ENCODE measurements at places on chromosomes 3 and 15.

GRCh38 chr3:113105966-113106660 is 105.2 kb upstream of the BOC start:
- no peak for DNase-seq

- DNase-seq: no peak
Measured at GRCh38 chr3:140536926-140537726, 140.7 kb upstream of the TRIM42 start.

DNA sequence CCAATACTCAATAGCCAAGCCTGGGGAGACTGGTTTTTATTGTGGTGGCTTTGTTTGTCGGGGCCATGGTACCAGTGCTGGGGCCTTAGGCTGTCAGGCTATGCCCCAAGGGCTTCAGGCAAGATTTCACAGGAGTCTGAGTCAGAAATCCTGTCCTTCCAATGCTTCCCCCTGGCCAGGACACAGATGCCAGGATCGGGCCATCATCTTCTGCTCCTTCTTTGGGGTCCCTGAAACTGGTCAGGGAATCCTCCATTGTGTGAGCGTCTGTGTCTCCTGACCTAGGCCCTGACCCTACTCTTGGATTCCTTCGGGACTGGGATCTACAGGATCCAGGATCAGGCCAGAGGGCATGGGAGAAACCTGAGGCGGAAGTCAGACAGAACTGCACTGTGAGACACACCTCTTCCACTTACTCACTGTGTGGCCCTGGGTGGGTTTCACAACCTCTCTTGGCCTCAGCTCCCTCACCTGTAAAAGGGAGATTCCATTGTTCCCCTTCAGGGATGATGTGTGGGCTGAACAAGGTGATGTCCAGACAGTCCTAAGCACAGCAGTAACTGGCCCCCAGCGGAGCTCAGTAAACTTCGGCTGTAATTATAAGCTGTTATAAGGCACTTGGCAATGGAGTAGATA is 292.7 kb downstream of the UACA start:
- no peak for DNase-seq

DNA sequence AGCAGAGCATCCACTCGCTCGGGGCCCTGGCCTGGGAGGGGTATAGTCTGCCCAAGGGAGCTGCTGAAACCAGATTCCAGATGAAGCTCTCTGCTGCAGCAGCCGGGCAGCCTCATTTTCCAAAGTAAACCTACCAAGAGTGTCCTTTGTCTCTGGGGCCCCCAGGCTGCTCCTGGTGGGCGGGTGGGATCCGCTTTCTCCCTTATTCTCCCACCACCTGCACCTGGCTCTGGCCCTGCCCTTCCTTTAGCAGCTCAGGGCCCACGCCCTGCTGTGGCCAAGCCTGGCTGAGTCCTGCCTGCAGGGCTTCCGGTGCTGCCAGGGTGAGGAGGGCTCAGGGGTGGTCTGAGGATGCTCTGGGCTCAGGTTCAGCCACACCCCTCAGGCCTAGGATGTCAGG is 13.0 kb downstream of the SCN5A start:
- no peak for DNase-seq

DNA sequence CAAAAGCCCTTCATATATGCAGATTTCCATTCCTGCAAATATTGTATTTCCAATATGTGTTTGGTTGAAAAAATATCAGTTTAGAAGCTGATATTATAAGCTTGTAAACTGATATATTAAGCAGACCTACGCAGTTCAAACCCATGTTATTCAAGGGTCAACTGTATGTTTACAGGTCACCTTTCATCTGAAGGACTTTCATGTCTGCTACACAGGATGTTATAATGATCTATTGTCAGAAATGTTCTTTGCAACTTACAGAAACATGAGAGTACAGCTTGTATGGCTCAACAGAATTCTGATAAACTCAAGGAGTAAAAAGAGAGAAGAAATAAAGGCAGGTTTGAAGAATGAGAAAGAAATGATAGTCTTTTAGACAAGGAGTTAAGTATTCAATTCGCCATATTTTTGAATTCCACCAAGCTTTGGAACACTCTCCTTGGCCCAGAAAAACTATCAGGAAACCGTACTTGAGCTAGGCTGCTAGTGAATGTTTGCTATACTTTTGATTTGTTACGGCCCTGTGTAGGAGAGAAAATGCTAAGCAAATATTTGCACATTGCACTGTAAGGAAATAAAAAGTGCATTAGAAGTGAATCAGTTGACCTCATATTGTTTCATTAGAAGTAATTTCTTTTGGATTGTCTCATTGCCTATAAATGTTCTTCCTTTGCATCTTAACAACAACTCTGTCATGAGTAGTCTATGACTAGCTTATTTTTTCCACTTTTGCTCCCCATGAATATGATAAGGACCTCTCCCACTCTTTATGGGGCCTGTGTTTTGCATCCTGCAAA is 81.2 kb downstream of the NEK11 start:
- peak; percentile 28 for DNase-seq

DNA sequence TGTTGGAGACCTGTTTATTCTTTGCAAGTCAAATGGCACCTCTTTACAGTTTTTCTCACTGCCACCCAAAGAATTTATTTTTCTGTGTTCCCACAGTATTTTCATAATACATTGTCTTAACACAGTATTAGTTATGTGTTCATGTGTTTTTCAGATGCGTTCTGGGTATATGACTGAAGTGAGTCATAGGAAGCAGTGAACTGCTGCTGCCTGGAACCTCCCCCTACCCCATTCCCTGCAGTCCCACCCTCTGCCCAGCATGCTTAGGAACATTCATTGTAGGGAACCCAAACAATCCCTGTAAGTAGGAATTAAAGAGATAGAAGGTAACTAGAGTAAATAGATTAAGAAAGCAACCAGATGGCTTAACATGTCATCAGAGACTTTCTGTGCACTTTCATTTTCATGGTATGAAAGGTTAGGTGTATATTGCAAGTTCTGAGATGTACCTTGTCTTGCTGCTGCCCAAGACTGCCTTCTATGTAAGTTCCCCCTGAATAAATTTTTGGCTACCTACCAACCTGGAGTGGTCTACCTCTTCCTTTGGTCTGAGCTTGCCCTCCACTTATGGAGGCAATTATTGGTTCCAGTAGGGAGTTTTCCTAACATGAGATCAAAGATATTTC is 21.9 kb upstream of the SQOR start:
- peak; percentile 71 for DNase-seq

- DNase-seq: peak; percentile 76
Measured at GRCh38 chr3:179037351-179037750, 34.3 kb downstream of the ZMAT3 start.

DNA sequence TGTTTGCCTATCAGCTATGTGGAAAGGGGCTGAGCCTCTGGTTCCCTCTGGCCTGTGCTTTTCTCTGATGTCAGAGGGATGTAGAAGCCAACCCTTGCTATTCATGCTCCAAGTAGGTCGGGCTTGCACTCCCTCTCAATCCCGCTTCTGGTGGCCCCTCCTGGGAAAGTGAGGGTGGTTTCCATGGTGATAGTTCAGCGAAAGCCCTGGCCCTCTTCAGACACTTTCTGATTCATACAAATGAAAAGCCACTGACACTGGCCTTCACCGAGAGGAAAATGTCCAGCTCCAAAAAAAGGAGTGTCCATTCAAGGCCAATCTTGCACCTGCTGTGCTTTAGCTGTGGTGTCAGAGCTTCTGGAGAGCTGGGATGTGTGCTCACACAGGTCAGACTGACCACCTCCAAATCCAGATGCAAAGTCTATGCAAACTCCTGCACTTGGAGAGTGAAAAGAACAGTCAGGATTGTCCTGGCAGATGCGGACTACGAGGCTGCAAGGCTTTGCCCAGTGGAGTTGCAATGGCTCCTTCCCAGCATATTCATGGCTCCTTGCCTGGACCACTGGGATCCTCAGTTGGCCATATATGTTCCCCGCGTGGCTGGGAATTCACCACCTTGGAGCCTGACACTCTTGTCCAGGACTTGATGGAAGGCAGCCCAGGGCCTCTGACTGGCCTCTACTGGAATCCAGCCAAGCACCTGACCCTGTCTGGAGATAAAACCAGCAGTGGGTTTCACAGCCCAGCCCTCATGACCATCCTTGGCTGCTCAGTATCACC is 96.6 kb downstream of the CEMIP start:
- DNase-seq: peak; percentile 24

- DNase-seq: no peak
Measured at GRCh38 chr3:30357897-30358296, 248.5 kb upstream of the TGFBR2 start.

GRCh38 chr3:71444028-71444860 is 139.3 kb downstream of the FOXP1 start:
- peak; percentile 75 for DNase-seq

DNA sequence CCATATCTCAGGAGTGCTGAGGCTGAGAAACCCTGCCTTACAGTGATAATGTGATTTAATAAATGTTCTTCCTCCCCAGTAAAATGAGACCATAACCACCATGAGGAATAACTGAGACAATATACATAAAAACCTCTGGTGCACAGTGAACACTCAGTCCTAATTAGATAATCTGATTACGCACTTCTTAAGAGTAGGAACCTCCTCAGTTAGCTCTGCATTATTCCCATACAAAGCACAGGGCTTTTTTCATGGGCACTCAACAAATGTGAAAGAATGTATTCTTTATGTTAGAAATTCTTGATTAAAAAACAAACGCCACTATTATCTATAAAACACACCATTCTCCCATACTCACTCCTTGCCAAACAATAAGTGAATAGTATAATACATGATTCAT is 97.0 kb downstream of the TNIK start:
- no peak for DNase-seq

GRCh38 chr3:190728574-190729246 is 133.8 kb downstream of the GMNC start:
- no peak for DNase-seq

DNA sequence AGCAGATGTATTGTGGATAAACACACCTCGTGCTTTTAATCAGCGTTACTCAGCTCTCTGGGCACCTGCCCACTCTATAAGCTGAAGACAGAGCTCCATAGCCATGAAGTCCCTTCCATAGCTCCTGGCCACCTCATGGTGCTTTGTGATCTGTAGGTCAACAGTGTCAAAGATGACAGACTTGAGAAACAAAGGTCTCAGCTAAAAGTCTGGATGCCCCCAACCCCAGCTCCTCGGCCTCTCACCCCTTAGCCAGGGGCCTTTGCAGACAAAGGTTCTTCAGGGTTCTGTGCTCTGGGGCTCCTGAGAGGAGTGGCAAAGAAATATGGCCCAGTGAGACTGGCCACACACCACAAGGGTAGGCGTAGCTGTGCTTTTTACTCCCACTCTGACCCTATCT is 168.6 kb downstream of the KLF13 start:
- no peak for DNase-seq

DNA sequence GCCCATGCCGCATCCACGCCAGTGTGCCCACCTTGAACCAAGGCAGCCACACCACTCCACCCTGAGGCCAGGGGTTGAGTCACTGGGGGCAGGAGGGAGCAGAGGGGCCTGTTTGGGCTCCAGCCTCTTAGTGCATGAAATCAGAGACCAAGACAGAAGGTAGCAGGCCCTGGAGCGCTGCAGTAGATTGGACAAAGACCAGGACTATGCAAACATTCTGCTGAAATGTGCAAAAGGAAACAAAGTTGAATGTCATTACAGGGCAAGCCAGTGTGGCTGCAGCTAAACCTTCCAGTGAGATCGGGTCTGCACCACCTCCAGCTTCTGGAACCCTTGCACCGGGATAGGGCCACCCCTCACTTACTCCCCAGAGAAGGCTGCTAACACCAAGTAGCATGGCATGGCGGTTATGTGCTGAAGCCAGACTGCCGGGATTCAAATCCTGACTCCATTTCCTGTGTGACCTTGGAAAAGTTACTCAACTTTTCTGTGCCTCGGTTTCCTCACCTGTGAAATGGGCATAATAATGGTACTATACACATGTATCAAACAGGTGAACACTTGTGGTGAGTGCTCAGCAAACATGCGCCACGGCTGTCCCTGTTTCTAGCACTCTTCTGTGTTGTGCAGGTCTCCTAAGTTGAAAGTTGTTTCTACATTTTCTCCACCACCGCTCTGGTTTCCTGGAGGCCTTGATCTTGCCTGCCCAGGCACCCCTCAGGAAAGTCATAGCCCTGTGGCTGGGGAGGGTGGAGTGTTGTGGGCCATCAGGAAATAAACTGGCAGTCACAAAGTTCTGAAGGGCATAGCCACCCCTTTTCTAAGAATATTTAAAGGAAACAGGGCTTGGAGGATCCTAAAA is 25.0 kb upstream of the GP9 start:
- DNase-seq: no peak

- DNase-seq: no peak
Measured at GRCh38 chr15:43242616-43243015, 21.8 kb upstream of the EPB42 start.

DNA sequence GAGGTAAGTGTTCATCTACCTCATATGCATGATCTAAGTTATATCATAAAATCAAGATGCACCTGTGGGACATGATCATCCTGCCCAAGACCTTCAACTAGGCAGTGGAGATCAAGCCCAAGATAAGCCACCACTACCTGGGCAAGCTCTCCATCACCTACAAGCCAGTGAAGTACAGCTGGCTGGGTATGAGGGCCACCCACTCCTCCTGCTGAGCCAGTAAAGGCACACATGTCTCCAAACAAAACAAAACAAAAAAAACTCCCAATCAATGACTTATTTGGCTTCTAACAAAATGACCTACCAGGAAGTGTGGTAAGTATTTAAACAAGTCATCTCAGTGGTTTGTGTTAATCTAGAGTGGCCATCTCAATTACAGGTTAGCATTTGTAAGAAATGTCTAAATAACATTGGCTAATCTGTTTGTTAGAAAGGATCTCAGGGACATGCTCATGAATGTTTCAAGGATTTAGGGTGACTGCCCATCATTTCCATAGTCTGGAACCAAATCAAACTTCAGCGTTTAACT is 3.1 kb downstream of the PAQR9 start:
- no peak for DNase-seq

GRCh38 chr3:32359766-32360492 is 31.7 kb upstream of the CMTM7 start:
- no peak for DNase-seq

DNA sequence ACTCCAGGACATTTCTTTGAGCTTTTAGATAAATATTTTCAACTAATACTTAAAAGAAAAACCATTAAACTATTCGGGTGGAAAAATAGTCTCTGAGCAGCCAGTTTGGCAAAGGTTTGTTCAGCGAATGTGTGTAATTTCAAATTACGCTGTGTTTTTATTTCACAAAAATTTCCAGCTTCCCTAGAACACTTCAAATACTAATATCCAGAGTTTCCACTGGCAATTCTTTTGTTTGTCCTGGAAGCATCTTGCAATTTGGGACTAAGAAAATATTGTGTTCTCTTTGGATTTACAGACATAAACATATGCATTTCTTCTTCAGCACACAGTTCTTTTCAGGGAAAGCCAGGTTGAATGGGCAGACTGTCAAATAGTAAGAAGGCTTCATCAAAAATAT is 61.9 kb downstream of the MDFIC2 start:
- DNase-seq: no peak

- DNase-seq: peak; percentile 57
Measured at GRCh38 chr15:95291898-95292472, 1038.5 kb upstream of the NR2F2 start.

GRCh38 chr15:69346112-69346511 is 47.4 kb downstream of the PAQR5 start:
- peak; percentile 21 for DNase-seq

GRCh38 chr3:135503760-135504686 is 461.5 kb upstream of the PPP2R3A start:
- peak; percentile 52 for DNase-seq
